ENCODE measurements at places on chromosomes 1 and 21.

DNA sequence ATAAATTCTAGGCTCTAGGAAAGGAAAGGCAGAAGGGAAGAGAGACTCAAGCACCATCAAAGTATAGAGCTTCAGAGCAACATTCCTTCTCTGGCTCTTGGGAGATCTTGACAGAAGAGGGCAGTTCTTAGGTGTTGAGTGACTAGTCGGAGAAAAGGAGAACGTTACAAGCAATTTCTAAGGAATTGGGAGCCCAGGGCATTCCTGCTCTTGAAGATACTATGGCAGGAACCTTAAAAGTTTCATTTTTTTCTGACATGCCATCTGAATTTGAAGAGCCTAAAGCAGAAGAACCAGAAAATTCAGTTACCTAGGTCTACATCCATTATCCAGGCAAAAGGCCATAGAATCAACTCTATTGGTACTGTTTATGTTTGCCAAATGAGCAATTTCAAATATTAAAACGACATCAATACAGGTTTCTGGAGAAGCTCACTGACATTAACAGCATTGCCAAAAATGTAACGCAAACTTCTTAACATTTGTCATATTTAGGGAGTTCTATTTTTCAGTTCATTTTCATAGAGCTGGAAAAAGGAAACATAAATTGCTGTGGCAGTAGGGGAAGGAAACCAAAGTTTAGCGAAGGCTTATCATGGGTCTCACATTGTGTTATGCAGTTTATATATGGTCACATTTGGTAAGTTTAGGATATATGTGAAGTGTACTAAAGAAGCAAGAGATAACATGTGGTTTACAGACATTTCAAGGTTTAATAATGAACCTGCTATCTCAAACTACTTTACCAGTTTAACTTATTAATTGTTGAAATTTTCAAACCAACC, 210.1 kb upstream of the NRIP1 start:
- DNase-seq, result no peak

GRCh38 chr1:185213091-185213490, 56.1 kb downstream of the SWT1 start:
- DNase-seq, result no peak

GRCh38 chr1:164602480-164603093, 43.6 kb downstream of the PBX1 start:
- DNase-seq, result no peak

- DNase-seq, result no peak
Observed at GRCh38 chr1:14824314-14824915, 225.9 kb downstream of the KAZN start.

DNA sequence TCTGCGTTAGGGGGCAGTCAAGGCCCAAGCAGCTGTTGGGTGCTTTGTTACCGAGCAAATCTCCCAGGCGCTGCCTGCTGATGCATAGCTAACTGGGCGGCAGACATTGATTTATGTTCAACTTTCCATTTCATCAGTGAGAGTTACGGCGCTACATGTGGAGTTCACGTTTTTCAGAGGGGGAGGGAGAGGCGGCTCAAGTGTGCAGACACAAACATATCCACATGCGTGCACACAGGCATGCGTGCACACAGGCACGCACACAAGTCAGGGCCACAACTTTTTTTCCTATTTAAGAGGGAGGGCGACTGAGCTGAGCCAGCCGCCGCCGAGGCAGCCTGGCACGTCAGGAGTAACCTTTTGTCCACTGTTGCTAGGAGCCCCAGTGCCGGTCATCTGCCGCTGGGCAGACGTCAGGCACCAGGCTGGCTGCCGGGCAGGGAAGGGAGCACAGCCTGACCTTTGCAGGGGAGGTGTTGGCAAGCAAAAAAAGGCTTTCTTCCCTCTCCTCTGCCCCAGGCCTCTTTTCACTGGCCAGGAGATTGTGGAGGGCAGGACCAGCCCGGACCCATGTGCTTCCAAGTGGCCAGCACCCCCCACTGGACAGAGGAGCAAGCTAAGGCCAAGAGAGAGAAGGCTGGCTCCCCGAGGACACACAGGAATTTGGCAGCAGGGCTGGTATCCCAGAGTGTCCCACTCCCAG, 73.3 kb downstream of the MRPL37 start:
- DNase-seq, result peak; percentile 65

- DNase-seq, result no peak
Observed at GRCh38 chr1:109785446-109786111, 21.9 kb upstream of the EPS8L3 start.

DNA sequence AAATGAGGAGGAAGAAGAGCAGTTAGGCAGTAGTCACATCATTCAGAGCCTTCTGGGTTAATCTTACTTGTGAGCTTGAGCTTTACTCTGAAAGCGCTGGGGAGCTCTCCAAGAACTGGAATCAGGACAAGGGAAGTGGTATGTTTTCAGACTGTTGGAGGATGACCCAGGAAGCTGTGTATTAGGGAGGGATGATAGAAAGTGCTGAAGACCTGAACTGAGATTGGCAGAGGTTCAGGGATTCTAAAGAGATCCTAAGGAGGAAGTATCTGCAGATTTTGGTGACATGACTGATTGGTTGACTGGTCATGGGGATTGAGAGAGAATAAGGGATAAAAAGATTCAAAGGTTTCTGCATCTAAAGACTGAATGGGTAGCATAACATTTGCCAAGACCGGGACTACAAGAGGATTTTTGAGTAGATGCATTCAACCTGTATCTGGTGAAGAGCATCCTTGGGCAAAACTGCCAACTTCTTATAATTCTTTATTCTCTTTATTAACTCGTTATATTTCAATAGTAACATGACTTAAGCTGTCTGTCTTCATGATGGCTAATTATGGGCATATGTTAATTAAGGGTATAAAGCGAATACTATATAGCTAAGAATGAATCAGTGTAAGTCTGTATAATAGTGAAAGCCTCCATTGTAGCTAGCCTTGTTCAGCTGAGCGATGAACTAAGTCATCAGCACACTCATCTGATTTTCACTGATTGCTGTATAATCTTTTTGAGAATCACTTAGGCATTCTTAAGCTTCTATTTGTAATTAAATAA, 41.8 kb downstream of the XCL1 start:
- no peak for DNase-seq

DNA sequence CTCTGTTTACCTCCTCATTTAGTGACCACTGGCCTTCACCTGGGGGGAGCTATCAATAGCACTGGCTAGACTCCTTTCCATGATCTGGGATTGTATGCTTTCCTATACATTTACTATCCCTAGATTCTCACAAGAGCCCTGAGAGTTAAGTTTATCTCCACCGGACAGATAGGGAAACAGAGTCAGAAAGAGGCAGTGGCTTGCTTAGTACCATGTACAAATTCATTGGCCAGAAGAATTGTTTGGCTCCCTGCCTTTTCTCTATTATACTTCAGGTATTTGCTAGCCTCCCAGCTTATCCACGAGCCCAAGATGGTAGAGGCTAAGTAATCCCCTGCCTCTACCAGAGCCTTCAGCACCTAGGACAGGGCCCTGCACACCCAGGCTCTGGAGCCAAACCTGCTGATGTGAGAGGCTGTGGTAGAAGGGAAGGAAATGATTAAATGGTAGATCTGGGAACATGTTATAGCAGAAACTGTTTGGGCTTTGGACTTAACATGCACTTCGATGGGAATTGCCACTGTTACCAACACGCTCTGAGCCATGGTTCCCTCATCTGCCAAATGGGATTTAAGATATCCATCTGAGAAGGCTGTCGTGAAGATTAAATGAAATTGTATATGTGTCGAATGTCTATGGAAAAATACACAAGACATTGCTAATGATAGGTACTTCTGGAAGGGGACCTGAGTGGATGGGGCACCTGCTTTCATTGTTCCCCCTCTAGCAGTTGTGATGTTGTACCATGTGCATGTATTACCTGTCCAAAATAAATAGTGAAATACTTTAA, 3.1 kb upstream of the BLACAT1 start:
- DNase-seq, result no peak

GRCh38 chr21:32708069-32708468, 19.7 kb downstream of the SYNJ1 start:
- DNase-seq, result no peak

- no peak for DNase-seq
Observed at GRCh38 chr1:147611021-147611426, 59.3 kb downstream of the ACP6 start.

GRCh38 chr1:171981303-171981702, 140.0 kb downstream of the DNM3 start:
- no peak for DNase-seq

DNA sequence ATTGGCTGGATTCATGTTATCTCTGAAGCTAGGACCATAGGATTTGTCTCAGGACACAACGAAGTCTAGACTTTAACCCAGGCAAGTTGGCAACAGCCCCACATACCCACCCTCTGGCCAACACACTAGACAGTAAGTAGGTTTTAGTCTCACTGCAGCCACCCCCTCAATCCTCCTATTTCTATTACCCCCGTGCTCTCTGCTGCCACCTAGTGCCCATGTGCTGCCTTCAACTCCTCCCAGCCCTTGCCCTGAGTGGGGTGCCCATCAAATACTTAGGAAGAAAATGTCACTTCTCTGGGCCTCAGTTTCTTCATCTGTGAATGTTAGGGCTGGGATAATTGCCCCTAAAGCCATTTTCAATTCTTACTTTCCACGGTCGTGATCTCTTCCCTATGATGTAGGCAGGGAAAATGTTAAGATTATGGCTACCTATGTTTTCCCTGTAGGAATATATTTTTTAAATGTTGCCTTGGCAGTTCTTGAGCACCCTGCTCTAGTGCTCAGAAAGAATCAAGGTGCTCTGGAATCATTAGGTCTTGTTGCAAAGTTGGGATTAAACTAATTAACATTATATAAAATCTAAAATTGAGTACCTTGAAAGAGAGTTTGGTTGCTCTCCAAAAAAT, 213.0 kb downstream of the LMX1A start:
- DNase-seq, result no peak

GRCh38 chr1:59151860-59152259, 145.0 kb upstream of the FGGY start:
- no peak for DNase-seq

- DNase-seq, result no peak
Observed at GRCh38 chr1:58548371-58548770, 1.8 kb upstream of the OMA1 start.

DNA sequence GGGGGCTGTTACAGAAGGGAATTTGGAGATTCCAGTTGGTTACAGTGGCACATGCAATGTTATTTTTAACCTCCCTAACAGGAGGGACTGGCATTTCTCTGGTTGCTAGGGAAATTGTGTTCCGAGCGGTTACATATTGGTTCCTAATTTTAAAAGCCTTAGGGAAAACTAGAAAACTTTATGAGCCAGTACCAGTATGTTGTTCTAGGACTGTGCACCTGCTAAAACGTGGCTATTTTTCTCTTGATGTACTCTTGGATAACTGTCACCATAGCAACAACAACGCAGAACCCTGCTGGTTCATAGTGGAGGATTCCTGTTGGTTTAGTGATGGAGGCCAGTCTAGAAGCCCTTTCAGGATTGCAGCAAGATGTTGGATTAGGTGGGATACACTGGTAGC, 68.9 kb upstream of the PGBD5 start:
- DNase-seq, result no peak

- no peak for DNase-seq
Observed at GRCh38 chr1:99173282-99173681, 91.0 kb upstream of the PLPPR4 start.

DNA sequence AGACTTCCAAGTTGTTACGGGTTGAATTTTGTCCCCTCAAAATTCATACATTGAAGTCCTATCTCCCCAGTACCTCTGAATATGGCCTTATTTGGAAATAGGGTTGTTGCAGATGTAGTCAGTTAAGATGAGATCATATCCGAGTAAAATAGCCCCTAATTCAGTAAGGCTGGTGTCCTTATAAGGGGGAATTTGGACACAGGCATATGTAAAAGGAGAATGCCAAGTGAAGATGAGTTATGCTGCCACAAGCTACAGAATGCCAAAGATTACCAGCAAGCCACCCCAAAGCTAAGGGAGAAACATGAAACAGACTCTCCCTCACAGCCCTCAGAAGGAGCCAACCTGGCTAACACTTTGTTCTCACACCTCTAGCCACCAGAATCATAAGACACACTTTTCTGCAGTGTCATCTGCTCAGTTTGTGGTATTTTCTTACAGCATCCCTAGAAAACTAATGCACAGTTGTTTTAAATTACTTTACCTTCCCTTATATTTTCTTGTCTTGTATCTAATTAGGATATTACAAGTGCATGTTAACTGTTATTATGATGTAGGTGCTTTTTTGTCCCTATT, 43.3 kb upstream of the PRDX6 start:
- DNase-seq, result no peak

DNA sequence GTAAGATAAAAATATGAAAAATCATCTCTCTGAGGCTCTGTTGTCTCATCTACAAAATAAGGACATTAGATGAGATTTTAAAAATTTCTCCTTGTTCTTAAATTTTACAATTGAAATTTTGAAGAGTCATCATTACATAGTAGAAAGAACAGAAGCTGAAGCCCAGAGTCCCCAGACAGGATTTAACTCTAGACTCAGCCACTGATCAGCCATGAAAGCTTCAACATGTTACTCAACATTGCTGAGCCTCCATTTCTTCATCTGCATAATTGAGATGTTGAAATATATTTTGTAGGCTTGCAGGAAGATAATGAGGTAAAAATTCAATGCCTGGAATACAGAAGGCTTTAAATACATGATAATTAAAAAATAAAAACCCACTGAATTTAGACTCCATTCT, 633.3 kb downstream of the LMO4 start:
- DNase-seq, result no peak

DNA sequence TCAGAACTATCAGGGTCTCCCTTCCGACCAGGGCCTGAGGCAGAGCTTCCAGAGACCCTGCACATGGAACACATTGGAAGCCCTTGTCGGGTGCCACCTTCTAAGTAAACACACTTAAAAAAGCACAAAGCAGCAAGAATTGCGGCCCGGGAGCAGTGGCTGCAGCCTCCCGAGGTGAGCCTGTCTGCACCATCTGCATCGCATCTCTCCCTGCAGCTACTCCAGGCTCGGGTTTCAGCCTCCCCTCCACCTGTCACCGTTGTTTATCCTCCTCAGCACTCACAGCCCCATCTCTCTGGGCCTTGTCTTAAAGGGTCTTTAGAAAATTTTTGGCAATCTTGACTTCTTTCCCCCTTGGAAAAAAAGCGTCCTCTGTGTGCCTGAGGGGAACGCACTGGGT, 95.1 kb upstream of the ARHGEF16 start:
- no peak for DNase-seq

DNA sequence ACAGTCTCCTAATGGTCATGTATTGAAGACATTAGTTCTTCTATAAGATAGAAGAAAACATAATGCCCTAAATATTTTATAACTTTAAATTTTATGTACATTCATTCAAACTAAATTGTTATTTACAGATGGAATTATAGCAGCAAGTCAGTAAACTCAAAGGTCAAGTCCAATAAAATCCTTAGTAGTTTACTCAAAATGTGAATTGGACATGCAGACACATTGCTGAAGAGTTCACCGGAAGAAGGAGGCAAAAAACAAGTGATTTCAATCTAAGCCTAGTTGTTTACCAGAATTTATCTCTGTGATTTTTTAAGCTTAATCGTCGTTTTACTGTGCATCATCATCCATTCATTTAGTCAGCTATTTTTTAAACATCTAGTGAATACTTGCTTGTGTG, 149.7 kb downstream of the GREM2 start:
- DNase-seq, result no peak
